SHP77 treated with DMSO at 0.1 percent for 48 hours (cell line): ENCODE measurements at places on chromosomes 12 and 14.

GRCh38 chr14:100076133-100076532 lies 10.9 kb downstream of the EVL start:
- no peak for DNase-seq

- no peak for DNase-seq
Observed at GRCh38 chr12:125412506-125412905, 347.3 kb downstream of the AACS start.

DNA sequence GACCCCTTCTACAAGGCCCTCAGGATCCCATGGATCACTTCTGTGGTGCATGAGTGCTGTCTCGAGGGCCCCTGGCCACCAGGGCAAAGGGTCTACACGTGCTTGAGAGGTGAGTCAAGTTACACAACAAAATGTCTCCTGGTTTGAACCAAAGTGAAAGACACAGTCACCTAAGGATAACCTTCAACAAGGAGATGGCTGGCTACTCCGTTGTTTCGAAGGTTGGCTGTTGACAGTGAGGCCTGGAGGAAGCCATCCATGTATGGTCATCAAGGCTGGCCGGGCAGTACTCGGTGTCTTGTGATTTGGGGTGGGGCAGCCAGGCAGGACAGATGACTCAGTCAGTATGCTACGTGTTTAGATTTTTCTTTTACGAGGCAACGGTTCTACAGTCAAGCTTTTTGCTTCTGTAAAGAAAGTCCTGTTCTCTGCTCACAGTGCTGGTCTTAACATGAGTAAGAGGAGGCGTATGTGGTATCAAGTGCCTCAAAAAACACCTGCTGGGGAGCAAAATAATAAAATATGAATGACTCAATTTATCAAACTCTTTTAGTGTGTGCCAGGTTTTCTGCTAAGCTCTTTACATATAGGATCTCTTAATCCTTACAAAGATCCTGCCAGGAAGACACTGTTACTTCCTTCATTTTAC lies 18.0 kb upstream of the NT5DC3 start:
- DNase-seq, result no peak

DNA sequence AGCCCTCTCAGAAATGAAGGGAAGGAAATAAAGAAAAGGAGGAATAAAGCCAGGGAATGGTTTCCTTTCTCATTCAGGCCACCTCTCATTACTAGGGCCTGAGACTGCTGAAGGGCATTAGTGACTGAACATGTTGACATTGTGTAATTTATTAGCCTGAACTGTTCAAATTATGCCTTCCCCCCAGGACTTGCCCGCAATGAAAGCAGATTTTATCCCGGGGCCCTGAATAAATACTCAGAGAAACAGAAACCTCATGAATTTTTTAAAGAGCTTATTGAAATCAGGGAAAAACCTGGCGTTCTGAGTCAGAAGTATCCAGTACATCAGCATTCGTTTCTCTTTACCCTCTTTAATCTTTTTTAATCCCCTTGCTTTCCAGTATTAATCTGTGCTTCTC lies 35.9 kb upstream of the WSCD2 start:
- no peak for DNase-seq

GRCh38 chr12:23803540-23803939 lies 145.9 kb downstream of the SOX5 start:
- DNase-seq, result no peak

DNA sequence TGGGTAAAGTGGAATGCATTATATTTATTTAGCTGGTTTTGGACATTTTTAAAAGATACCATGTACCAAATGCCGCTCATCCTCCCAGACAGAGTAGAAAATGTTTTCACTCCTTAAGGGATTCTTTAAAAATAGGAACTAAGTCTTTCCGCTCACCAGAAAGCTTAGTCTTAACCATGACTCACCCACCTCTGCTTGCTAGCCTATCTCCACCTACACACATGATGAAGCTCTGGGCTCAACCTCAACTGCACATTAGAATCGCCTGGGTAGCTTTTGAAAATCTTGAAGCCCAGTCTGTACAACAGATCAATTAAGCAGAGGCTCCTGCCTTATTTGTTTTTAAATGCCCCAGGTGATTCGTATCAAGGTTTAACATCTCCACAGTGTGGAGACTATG lies 260.5 kb downstream of the NEDD1 start:
- no peak for DNase-seq
